ENCODE measurements at places on chromosomes 2 and 18.

DNA sequence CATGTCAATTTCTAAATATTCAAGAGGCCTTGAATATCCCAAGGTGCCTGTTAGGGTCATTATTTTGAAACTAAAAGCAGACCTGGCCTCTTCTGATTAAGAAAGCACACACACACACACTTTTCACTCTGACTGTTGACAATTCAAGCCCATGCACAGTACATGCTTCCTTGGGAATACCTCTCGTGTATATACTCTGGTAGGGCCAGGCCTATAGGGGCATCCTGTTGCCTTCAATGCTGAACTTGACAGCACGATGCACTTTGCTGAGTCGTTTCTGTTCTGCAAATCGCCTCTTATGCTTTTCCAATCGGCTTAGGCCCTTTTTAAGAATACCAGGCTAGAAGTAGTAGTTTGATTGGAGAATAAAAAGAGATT lies 40.6 kb downstream of the IWS1 start:
- no peak for DNase-seq

DNA sequence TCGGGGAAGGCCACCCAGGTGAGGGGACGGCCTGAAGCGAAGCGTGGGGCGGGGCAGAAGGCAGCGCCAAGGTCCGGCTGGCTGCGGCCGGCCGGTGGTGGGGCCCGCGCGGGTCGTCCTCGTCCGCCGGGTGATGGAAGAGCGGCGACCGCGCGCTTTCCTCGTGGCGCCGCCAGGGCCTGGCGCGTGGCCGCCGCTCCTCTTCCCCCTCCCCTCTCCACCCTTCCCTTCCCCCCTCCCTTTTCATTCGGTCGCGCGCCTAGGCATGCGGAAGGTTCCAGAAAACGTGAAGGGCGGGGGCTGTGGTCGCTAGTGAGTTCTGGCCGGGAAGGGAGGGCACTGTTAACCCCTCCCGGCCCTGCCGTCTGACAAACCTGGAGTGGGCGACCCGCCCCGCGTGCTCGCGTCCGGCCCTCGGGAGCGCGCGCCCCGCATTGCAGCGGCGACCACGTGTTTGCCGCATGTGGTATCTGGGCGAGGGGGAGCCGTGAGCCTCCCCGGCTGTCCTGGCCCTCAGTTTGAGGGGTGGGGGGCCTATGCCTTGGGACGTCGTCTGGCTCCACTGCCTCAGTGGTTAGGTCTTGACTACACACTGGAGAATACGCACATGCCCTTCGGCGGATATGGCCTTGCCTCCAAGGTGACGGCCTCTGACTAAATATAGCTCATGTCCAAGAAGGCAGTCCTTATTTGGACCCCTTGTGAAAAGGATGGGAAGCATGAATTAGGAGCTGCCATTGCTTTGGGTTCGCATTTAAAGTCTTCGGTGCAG lies 579 bp downstream of the MAT2A start:
- DNase-seq: peak; percentile 75

- no peak for DNase-seq
These were observed 392.2 kb upstream of the CRIM1 start for GRCh38 chr2:35963357-35963756.

- no peak for DNase-seq
These were observed 154.1 kb upstream of the SH3BP4 start for GRCh38 chr2:234797566-234798250.

- no peak for DNase-seq
These were observed 923.5 kb downstream of the EPHA4 start for GRCh38 chr2:220648628-220649027.

GRCh38 chr18:31590570-31590969 lies 1.1 kb upstream of the TTR start:
- DNase-seq: no peak

GRCh38 chr2:162607915-162608314 lies 230.7 kb downstream of the KCNH7 start:
- no peak for DNase-seq

- DNase-seq: peak; percentile 23
These were observed 74.7 kb upstream of the ETAA1 start for GRCh38 chr2:67322353-67323001.

DNA sequence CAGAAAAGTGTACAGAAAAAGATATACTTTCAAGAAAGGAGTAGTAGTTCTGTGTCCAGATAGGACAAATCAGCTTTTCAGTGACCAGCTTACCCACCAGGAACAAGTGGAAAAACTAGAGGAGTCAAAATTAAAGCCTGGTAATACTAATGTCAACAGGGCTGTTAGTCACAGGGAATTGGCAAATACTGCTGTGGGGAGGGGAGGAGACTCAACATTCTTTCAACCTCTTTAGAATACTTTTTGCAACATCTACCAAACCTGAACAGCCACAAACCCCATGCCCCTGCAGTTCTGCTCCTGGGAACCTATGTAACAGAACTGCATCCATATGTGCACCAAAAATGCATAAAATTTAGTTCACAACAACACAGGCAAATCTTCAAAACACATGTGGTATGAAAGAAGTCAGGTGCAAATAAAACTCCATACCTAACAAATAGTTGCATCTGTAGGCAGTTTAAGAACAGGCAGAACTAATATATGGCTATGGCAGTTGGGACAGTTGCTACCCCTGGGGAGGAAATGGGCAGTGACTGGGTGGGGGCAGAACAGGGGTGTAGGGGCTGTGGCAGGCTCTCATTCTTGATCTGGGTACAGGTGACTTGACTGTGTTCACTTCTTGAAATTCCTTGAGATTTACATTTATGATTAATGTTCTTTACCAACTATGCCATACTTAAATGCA lies 9.7 kb downstream of the CMPK2 start:
- no peak for DNase-seq

- no peak for DNase-seq
These were observed 36.0 kb upstream of the SCN1A start for GRCh38 chr2:166163775-166164174.

DNA sequence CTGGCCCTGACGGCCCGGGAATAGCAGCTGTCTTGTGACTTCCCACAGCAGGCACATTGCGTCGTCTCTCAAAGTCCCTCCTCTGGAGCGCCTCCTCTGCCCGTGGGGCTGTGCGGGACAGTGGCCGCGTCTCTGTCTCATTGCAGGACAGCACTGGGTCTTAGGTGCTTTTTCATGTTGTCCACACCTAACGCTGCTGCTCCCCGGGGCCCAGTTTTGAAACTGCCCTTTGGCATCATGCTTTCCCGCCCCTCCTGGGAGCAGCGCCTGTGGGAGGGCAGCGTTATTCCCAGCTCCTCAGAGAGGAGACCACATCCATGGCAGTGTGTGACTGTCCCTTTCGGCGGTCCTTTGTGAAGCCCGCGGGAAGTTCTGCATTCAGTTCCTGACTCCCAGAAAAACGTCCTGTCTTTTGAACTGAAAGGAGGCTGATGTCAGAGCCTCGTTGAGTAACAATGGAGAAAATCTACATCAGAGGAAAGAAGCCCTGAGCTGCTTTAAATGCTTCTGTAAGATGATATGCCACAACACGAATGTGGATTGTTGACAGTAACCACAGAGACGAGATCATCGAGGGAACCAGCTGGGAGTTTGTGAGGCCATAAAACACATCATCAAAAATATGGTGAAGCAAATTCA lies 226.0 kb downstream of the FAM210A start:
- no peak for DNase-seq

DNA sequence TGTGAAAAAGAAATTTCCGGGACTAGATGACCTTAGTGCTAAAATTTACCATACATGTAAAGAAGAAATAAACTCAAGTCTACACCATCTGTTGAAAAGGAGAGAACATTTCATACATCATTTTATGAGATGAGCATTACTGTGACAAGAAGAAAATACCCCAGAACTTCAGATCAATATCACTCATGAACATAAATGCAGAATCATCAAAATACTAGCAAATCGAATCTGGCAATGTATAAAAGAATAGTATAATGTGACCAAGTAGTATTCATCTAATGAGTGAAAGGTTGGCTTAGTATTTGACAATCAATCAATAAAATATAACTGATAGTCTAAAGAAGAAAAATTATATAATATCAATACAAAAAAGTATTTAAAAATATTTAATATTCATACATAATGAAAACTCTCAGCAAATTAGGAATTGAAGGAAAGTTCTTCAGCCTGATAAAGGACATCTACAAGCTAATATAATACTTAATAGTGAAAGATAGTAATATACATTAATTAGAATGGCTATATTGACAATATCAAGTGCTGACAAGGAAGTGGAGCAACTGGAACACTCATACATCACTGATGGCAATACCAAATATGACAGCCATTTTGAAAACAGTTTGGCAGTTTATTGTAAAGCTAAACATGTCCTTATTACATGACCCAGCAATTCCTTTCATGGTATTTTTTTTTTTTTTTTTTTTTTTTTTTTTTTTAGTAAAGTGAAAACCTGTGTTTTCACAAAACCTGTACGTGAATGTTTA lies 231.4 kb upstream of the ZEB2 start:
- no peak for DNase-seq

DNA sequence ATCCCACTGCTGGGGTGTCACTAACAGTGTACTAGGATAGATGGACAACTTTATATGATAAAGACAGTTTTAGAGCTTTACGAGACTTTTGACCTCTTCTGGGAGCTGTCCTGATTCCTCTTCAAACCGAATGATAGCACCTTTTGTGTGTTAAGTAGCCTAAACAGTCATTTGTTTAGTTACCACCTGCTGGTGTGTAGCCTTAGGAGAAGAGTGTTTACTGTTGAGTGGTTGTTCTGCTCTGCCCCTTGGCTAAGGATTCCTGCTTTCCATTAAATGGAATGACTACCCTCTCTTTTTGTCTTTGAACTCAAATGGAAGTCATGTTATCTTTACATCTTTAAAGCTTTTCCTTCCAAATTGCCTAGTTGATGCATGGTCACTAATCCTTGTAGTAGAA lies 28.0 kb upstream of the MGAT5 start:
- no peak for DNase-seq

- no peak for DNase-seq
These were observed 124.0 kb downstream of the GULP1 start for GRCh38 chr2:188415754-188416083.

DNA sequence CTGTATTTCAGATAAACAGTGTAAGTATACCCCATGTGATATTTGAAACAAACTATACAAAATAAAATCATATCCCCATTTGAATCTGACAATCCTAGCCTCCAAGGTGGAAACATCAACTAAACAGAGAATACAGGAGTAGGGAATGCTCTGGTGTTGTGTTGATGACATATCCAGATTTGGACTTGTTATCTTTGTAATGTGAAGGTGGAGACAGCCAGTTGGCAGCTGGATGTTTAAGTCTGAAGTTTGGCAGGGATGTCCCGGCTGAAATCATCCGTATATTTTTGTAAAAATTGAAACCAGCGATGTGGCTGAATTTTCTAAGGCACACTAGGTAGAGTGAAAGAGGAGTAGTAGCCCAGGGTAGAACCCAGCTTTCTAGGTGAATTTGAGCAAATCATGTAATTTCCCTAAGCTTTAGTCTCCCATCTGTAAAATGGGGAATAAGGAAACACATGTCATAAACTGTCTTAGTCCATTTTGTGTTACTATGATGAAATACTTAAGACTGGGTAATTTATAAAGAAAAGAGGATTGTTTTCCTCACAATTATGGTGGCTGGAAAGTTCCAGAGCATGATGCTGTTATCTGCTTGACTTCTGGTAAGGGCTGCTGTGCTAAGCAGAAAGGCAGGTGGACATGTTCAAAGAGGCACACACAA lies 246.6 kb upstream of the APCDD1 start:
- DNase-seq: no peak

GRCh38 chr2:120406566-120406965 lies 60.6 kb downstream of the INHBB start:
- no peak for DNase-seq

DNA sequence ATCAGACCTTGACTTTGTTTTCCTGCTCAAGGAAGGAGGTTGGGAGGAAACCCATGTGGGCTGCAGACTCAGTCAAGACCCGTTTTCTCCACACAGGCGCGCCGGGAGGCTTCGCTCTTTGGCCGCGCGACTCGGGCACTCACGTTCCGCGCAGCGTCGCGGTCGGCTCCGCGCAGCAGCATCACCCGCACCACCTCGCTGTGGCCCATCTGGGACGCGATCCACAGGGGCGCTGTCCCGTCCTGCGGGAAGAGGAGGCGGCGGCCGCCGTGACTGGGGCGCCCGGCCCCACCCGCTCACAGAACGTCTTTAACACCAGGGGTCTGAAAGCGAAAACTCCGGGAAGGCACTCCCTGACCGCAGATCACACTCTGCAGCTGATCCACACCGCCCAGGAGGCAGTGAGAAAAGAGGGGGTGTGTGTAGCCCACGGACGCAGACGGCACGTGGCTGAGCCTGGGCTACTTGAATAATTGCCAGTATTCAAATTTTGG lies 33.1 kb upstream of the NPC1 start:
- DNase-seq: peak; percentile 38

DNA sequence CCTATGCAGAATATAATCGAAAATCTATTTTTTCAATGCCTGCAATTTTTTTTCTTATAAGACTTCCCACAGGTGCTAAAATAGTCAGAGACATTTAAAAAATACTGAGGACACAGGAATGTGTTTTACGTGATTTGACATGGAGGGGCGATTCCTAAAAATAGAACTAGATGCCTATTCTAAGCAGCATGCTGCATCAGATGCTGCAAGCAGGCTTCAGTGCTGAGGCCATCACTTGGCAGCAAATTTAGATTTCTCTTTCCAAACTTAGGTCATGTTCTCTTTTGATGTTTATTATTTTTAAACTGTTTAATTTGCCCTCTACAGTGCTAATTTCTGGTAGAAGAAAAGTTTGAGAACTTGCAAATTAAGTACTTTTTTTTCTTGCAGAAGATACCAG lies 43.7 kb upstream of the NCK2 start:
- no peak for DNase-seq

DNA sequence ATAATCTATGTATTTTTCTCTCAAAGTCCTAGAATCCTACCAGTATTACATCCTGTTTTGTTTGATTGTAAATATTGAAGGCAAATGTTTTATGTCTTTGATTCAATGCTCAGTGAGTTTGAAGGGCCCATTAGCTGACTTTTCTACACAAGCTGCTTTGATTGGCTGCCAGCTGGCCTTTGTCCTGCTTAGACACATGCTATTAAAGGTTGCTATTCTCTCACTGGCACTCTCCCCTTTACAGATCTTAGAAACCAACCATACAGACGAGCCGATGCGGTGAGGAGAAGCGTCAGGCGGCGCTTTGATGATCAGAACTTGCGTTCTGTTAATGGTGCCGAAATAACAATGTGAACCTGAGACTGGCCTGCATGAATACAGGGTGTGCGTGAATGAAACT lies 69.7 kb downstream of the PRPF40A start:
- peak; percentile 68 for DNase-seq

GRCh38 chr18:34752056-34752455 lies 42.0 kb downstream of the DTNA start:
- DNase-seq: no peak

DNA sequence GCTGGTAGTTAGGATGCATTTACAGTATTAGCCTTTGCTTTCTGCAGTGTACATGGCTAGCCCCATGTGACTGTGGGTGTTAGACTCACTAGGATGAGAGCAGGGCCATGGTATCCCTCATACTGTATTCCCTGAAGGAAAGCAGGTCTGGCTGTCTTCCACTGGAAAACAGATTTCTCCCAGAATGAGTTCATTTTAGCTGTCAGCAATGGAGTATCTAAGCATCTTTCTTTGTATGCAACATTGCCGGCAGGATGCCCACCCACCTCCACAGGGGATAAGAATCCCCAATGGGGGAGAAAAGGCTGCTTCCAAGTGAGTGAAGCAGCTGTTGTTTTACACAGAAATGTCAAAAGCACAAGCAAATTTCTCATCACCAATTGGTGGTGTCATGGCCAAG lies 142.7 kb upstream of the KLHL14 start:
- no peak for DNase-seq

Data from left colon (tissue), 2 donors.